NCI-H1092 (cell line): ENCODE measurements at places on chromosomes 16 and 17.

GRCh38 chr17:67126983-67127382 lies 82.6 kb downstream of the CACNG1 start:
- no peak for DNase-seq

GRCh38 chr17:16378636-16379282 lies 2.1 kb upstream of the UBB start:
- DNase-seq = no peak

DNA sequence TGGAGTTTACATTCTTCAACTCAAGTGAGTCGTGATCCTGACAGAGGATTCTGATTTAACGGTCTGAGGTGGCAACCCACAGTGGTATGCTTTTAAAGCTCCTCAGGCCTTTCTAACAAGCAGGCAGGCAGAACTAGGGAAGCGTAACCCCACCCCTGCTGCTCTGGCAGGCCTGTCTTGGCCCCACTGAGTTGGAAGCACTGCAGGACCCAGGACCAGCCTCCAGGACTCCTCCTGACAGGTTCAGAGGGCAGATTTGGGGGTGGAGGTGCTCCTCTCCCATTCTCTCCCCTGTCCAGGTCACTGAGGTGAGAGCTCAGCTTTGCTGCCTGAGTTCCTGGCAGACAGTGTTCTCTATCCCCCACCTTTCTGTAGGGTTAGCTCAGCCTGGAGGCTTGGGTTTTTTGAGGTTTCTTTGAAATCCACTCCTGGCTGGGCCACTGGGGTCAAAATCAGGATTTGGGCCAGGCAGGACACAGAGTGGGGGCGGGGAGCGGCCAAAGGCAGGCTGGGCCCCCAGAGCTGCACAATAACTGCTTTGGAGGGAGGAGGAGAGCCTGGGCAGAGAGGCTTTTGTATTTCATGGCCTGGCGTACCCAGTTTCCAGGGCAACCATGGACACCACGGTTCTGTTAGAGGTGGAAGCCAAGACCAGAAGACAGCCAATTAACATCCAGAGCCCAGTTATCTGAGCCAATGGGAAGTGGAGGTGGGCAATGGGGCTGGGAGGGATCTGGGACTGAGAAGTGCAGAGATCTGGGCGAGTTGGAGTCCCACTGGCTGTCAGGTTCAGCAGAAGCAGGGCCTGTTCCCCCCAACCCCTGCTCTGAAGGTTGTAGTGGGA lies 9.5 kb downstream of the MRPL27 start:
- no peak for DNase-seq

DNA sequence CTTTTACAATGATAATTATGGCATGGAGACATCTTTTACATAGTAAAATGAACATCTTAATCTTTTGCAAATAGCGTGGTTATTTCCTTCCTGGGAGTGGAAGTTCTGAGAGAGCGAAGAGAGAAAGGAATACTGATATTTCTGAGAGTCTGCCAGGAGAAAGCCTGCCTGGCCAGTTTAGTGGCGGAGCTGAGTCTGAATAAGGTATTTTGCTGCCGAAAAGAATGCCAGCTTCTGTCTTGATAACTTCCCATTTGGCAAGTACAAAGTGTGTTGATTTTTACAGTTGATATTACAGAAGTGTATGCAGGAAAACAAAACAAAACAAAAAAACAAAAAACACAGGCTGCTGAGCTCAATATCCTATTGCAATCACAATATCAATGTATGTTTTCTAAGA lies 55.9 kb downstream of the KCNJ2 start:
- no peak for DNase-seq

- DNase-seq = no peak
Measured at GRCh38 chr16:27285676-27286196, 17.2 kb upstream of the NSMCE1 start.

- DNase-seq = no peak
Measured at GRCh38 chr16:68345958-68346635, 35.3 kb downstream of the PRMT7 start.

DNA sequence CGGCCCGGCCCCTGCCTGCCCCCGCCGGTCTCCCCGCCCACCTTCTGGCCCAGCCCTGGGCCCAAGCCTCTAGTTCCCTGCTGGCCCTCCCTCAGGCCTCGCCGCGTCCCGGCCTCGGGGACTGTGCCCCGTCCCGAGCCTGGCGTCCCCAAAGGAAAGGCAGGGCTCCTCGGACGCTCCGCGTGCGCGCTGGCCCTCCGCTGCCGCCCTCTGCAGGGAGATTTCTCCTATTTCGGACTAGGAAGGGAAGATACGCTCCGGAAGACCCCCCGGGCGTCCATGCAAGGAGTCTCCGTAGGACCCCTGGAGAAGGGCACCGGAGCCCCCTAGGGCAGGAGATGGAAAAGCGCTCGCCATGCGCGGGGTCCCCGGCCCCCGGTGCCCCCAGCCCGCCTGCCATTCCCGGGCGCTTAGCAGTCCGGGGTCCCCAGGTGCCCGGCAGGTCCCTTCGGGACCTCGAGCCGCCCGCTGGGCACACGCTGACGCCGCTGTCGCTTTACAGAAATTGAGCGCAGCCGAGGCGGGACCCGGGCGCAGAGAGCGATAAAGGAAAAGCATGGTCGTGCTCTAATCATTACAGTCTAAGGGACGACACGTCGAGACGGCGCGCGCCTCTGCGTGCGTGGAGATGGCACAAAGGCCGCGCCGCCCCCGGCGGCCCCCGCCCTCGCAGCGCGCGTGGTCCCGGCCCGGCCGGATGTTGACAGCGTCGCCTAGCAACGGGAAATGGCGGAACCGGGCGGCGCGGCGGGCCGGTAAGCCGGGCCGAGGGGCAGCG lies at the start of gene CCDC40:
TSS of gene CCDC40 (plus strand) at position 706 of the 778 bp plus-strand sequence. CDS start at position 727, 21 bp downstream.
- peak; percentile 54 for DNase-seq

GRCh38 chr17:37507111-37507510 lies 17.4 kb downstream of the DUSP14 start:
- DNase-seq = no peak

- DNase-seq = peak; percentile 46
Measured at GRCh38 chr17:58587713-58588117, 73.3 kb upstream of the MTMR4 start.

DNA sequence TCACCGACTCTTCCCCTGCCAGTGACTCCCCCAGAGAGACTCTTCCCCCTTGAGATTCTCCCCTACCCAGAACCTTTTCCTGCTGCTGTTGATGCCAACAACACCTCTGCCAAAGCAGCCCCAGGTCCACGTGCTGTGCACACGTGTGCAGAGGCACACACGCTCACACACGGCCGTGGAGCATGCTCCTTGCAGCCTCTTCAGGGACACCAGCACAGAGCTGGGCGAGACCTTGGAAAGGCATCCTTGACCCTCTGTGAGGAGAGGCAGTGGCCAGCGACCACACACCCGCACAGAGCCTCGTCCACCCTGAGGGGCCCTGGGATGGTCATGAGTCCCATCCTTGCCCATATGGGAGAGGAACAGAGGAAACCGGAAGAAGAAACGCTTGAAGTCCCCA lies 181.9 kb downstream of the RBFOX3 start:
- no peak for DNase-seq
